ENCODE measurements at places on chromosomes 7 and 10.

- no peak for DNase-seq
These were observed 70.8 kb upstream of the PARD3 start for GRCh38 chr10:34885898-34886297.

DNA sequence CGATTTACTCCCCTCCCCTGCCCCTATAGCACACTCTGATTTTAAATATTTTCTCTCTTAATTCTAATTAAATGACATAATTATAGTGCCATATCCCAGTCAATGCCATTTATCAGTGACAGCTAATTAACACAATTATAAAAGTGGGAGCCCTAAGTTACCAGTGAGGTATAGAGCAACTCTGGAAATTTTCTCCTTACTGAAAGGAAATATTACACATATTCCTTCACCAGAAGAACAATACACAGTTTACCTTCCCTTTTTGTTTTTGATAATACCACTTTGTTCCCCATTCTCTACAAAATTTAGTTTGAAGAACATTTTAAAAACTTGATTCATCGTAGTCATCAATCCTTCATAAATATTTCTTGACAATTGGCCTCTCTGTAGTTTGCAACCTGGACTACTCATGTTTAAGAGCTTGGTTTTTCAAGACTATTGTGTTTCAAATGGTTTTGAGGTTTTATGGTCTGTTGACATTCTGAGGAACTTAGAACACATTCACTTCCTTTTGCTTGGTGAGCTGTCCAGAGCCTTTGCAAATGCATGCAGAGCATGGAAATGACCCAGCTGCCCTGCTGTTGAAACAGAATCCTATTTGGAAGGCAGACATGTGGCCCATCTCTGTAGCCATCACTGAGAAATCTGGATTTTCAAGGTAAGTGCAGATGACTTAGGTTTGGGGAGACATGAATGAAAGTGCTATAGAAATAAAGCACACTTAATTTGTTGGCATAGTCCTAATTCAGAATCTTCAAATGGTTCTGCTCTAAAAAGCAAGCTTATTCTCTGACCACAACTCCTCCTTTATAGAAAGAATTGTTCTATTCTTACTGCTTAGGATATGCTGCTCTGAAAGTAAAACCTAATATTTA lies at the start of gene GPR141:
GPR141 (plus strand) TSS at position 521 of the 875 bp plus-strand sequence. CDS start 56,628 bp downstream, outside the sequence.
- DNase-seq, result no peak

DNA sequence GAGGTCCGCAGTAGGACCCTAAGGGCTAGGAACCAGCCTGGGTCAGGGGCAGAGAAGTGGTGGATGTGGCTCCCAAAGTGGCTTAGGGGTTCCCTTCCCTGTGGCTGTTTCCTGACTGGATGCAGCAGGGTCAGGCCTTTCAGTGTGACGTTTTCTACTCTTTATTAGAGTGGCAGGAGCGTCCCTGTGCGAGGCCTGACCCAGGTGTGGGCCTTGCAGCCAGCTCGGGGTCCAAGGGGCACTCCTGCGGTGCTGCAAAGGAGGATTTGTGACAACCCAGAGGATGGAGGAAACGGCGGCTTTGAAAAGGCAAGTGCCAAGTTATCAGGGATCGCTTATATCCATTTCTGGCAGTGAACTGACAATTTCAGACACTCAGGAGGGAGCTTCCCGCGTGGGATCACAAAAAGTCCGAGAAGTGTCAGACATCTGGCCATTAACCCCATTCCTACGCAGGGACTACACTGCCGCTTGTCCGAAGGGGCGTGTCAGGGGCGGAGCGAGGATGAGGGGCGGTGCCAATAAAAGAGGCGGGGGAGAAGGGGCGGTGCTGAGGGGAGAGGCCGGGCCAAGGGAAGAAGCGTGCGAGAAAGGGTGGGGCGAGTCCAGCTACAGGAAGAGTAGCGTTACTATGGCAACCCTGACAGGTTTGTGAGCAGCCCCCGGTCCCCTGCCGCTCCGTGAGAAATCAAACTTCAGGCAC lies 98.8 kb upstream of the ZNF722 start:
- peak; percentile 59 for DNase-seq

DNA sequence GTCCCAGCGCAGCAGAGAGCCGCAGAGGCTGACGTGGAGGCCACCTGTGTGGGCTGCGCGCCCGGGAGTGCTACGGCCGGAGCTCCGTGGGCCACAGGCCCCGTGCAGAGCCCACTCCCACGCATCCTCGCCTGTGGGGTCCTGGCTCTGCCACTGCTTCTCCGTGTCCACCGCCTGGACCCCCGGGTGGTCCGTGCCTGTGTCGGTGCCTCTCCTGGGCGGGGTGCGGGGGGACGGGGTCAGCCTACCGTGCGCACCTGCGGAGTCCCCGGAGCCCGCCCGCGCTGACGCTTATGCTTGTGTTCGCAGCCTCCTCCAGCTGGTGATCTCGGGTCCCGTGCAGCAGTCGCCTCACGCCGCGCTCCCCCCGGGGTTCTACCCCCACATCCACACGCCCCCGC lies 7.8 kb upstream of the ZNF853 start:
- DNase-seq, result no peak

DNA sequence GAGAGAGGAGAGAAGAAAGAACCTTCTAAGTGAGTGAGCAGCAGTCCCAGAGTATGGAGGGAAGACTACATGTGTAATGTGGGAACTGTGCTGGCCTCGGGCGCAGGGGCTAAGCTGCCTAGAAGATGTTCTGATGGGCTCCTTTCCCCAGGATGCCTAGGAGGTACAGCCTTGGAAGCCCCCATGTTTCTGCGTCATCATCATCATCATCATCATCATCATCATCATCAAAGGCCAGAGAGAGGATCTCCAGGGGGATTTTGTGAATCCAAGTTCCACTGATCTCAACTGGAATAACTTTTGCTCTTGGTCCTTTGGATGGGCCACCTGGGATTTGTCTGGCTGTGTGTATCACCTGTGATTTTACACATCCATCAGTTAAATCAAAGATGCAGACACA lies 86.0 kb downstream of the BUB3 start:
- no peak for DNase-seq

GRCh38 chr7:32283546-32283945 lies 206.6 kb downstream of the LSM5 start:
- no peak for DNase-seq

DNA sequence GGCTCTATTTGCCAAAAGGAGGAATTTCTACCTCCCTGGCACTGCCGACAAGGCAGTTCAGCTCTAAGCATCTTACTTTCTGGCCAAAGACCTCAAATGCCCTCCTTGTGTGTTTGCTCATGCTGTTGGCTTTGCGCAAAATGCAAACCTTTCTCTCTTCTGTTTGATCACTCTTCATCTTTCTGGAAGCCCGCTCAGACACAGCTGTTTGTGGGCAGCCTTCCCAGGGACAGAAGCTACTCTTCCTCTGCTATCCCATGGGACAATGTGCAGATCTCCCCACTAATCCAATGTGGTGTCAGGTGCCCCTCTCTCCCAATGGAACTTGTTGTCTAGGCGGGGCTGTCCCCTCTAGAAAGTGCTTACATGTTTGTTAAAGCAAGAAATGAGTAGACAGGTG lies 278.7 kb downstream of the CCSER2 start:
- no peak for DNase-seq

DNA sequence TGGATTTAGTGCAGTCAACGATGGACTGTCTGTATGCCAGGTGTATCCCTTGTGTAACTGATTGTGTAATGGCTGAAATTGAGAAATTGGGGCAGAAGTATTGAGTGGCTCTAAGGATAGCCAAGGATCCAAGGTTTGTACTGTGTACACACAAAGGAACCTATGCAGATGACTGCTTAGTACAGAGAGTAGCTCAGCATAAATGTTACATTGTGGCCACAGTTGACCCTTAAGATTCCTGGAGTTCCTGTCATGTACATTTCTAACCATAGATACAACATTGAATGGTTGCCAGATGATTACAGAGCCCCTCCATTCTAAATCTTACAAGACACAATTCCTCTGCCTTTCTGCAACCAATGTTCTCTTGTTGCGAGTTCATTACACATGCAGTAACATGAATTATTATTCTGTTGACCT lies 25.3 kb downstream of the CCDC126 start:
- DNase-seq, result no peak

- DNase-seq, result no peak
These were observed 929 bp downstream of the GBF1 start for GRCh38 chr10:102246261-102246660.

DNA sequence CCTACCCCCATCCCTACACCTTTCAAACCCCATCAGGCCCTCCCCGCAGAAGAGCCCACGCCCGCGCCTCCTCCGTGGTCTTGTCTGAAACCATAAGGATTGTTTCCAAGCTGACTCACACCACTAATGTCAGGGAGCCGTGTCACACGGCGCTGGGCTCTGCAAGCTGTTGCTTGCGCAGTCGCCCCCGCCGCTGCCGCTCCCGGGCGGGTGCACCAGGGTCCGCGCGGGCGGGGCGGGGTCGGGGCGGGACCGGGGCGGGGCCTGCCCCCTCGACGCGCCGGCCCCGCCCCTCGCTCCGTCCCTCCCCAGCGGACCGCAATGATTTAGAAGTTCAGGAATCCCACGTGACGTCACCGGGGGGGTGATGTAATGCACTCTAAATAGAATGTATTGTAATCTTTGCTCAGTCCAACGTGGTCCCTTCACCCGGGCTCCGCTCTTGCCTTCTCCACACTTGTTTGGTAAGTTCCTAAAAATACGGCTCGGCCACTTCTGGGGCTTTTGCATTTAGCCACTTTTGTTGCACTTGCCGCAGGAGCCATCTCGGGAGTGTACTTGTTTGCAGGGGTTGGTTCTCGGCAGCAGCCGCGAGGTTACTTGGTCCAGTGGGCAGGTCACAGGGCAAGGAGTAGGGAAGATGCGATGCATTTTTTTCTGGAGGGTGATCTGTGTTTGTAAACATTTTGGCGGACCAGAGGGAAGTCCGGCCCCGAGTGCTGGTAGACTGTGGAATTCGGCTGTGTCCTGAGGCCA lies 3.2 kb upstream of the CREB5 start:
- DNase-seq, result peak; percentile 55

GRCh38 chr10:102240467-102241031 lies 763 bp downstream of the PITX3 start:
- DNase-seq, result no peak

- DNase-seq, result no peak
These were observed 3.8 kb upstream of the CELF2 start for GRCh38 chr10:11013836-11014235.

- DNase-seq, result no peak
These were observed 10.8 kb upstream of the XPNPEP1 start for GRCh38 chr10:109933984-109934565.

DNA sequence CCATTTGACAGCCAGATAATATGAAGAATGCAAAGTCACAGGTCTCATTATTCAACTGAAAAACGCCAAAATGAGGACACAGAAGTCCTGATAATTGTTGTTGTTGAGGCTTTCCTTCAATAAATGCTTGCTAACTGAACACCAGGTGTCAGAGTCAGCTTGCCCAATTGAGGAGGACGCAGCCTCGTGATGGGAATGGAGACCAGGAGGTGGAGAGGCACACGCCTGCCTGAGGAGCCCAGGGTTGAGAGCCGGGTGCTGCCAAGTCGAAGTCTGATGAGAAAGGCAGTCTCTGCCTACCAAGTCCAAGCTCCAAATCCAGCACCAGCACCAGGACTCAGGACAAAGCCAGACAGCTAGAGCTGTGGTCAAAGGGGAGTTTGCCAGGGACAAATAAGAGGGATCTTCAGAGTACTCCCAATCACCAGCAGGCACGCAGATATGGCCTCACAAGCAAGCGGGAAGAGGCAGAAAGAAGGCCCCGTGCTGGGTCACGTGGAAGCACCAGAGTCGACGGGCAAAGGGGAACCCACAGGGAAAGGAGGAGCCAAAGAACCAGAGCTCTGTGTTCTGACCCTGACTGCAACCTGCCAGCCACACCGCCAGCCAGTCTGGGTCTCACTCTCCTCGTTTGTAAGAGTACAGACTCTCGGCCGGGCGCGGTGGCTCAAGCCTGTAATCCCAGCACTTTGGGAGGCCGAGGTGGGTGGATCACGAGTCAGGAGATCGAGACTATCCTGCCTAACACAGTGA lies 47.6 kb downstream of the VOPP1 start:
- DNase-seq, result no peak

DNA sequence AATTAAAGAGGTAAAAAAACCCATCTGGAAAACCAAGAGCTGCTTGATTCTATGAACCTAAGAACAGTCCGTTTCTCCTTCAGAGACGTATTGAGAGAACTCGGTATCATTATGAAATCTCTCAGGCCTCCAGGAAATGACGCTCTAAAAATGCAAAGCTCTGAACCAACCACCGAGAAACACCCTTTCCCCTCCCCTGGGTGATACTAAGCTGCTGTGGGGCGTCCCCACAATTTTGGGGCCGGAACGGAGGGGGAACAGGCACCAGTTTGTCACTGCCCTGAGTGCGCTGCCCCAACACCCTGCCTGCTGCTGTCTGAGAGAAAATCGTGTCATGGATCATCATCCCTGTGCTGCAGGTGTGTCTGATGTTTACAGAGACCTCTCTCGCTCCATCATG lies 509.5 kb downstream of the DNAJB6 start:
- DNase-seq, result no peak

DNA sequence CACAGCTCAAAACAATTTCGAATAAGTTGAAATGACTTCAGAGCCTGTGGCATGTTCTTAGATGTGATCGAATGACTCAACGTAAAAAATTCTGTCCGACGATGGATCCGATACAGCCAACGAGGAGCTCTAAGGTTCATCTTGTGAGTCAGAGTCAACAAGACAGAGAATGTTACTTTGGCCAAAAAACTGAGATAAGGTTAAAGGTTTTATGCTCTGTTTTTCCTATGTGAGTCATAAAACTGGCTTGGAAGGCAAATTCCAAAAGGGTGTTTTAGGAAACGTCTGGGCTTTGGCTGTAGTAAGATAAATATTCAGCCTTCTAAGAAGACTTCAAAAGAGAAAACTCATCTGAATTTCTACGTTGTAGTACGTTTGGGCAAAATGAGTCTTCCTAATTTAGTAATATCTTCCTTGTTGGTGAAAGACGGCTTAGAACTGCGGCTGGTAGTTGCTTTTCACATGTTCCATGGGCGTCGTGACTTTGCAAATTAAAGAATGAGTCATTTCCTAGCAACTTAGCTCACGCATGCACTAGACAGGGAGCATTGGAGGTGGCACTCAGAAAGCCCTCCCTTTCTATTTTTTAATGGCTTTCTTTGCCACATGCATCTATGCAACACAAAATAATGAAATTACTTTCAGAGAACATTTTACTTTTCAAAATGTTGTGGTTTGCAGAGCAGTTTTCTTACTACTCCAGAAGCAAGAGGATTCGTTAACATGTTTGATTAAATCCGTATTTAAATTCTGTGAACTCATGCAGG lies 28.2 kb downstream of the PFKP start:
- DNase-seq, result no peak

- DNase-seq, result no peak
These were observed 68.2 kb downstream of the PFKFB3 start for GRCh38 chr10:6270951-6271350.
